ENCODE measurements at places on chromosomes 2 and 18.

GRCh38 chr2:136049991-136050920 lies 64.8 kb upstream of the DARS1 start:
- no peak for DNase-seq

DNA sequence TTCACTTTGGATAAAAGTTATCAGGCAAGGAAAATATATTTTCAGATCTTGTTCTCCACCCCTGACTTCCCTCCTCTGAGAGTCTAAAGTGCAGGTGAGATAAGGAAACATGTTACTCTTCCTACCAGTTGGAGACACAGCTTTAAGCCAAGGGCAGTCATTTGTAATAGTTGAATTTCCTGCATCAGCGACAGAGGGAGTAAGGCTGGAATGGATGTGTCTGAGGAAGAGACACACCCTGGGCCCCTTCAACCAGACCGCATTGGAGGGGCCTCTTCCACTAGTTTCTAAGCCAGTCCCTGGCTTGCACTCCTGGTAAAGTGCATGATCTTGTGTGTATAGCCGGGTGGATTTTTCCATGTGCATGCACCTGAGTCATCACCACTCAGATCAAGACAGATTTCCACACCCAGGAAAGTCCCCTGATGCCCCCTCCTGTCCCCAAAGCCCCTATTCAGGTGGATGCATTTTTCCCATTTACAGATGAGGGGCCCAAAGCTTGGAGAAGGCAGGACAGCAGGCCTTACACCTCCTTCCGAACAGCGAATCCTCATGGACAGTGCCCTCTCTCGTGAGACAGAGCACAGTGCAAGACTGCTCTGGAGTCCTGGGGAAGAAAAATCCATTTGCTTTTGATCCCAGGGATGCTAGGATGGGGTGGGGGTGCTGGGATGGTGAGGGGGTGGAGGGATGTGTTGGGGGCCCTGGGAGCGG lies 66.7 kb upstream of the SH3RF3 start:
- DNase-seq, result no peak

GRCh38 chr2:72605836-72606442 lies 219.9 kb downstream of the EXOC6B start:
- DNase-seq, result no peak

DNA sequence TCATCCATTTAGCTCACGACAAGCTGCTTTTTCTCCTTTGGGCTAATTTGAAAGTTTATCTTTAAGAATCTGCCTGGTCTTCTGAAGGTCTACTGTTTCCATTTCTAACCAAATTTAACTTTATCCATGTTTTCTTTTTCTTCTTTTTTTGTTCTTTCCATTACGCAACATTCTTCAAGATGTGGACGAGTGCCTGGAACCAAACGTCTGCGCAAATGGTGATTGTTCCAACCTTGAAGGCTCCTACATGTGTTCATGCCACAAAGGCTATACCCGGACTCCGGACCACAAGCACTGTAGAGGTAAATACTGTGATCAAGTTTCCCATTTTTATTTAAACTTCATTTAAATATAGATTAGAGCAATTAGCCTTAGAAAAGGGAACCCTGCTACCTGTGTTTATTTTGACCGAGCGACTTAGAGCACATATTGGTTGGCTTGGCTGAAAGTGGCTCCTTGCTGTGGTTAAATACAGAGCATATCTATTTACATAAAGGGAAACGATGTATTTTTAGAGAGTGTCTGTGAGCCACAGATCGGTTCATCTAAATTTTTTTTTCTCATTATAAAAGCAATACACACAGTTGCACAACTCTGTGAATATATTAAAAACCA lies 183.4 kb upstream of the RASGRP3 start:
- no peak for DNase-seq

- no peak for DNase-seq
Observed at GRCh38 chr2:25521665-25522387, 151.6 kb downstream of the DTNB start.

DNA sequence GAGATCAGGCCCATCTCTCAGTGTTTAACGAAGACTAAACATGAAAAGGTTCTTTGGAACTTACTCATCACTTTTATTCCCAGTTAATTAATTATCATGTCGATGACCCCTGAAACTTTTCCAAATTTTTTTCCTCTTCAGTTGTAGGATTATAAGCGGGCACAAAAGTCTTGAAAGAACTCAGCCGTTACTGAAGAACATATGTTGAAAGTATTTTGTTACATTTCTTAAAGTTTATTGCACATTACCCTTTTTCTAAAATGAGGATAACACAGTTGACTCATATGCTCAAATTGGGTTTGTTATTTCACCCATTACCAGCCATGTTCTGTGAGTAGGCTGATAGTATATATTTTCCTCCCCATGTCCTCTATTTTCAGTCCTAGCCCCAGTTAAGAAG lies 75.9 kb upstream of the COL3A1 start:
- no peak for DNase-seq

DNA sequence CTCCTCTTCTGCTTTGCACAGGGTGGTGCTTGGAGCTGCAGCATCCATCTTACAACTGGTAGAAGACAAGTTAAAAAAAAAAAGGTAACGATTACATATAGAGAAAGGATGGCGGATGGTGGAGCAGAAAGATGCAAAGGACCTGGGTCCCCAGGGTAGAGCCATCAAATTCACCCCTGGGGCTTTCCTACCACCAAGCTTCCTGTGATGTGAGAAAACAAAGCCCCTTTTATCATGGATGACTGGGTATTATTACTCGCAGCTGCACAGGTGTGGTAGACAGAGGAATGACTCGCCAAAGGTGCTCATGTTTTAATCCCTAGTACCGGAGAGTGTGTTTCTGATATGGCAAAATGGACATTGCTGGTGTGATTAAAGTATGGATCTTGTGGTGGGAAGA lies 1.3 kb upstream of the ACOXL start:
- no peak for DNase-seq

GRCh38 chr2:11406267-11406957 lies 59.5 kb downstream of the E2F6 start:
- DNase-seq, result no peak

GRCh38 chr2:174224125-174224524 lies 24.2 kb downstream of the OLA1 start:
- DNase-seq, result no peak

DNA sequence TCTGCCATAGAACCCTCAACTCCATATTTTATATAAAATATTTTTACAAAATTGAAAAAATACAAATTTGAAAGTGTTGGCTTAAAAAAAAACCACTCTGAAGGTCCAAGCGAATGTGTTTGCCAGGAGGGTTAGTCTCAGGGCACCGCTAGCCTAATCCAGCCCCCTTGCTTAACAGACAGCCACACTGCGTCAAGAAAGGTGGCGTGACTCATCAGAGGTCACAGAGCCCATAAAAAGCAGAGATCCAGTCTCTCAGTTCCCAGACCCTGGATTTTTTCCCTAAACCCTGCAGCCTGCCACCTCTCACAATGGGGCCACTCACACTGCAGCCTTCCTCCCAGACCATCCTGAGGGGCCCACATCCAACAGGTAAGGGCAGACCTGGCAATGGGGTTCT lies 3.9 kb upstream of the TNS1 start:
- DNase-seq, result no peak

DNA sequence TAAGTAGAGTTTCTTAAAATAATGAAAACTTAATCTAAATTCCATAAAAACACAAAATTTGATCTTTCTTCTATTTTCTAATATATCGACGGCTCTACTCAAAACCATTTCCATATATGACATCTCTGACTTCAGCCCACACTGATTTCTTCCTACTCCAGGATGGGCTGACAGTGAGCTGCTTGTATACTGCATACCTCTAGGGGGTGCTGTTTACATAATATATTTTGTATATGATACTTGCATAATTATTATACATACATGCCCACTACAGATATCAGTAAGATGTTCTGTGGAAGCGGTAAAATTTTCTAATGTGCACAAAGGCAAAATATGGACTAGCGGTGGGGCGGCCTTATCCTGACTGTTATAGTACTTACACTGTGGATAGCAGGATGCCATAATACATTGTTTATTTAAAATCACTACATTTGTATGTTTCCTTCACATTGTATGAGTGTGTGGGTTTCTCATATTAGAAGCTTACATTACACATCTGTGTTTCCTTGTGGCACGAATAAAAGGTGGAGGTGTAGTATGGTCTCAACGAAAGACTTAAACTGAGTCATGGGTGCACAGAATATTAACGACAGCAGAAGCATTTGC lies 66.1 kb upstream of the NXPH2 start:
- no peak for DNase-seq
